Suppressor macrophage (primary cell): ENCODE measurements at places on chromosomes 13 and 19.

- DNase-seq, result no peak
These were observed 350.7 kb downstream of the EFNB2 start for GRCh38 chr13:106184790-106185189.

GRCh38 chr19:45474606-45475521 is 7.1 kb downstream of the FOSB start:
- no peak for DNase-seq

GRCh38 chr19:543910-544608 is at the start of gene GZMM:
Gene GZMM, plus strand, starts transcription at chr19:544053. Its CDS starts 19 bp downstream, at chr19:544072.
- no peak for DNase-seq

DNA sequence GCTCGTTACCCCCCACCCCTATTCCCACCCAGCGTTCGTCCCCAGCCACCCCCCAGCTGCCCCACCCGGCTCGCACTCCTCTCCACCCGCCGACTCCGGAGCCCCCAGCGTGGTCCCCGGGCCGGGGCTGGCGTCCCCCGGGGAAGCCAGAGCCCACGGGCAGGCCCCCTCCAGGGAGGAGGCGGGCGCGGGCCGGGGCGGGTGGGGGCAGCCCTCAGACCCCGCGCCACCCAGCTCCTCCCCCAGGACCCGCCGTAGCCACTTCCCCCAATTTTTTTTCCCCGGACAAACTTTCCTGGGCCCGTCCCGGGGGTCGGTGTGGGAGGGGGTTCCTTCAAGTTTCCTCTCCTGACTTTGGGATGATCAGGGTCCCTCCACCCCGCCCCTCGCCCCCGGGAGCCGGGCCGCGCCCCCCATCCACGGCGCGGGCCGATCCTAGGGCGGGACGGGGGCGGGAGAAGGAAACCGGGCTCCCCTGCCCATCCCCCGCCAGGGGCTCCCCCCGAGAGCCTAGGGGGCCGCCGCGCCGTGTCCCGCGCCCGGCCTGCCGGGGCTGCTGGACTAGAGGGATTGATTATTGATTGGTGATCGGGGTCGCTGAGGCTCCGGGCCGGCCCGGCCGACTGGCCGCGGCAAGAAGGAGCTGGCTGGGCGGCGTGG is 927 bp upstream of the TSHZ3 start:
- DNase-seq, result peak; percentile 64

- DNase-seq, result peak; percentile 77
These were observed at the start of gene IL27RA for GRCh38 chr19:14031719-14032480. Gene IL27RA, plus strand, starts transcription at chr19:14031762. Its CDS starts 111 bp downstream, at chr19:14031873.
